ENCODE measurements at places on chromosomes 13 and 19. TPM values are rescaled to one million over a fixed set of nuclear protein-coding genes. Genes with fewer than 3 reads are reported as not detected.

Gene CAPNS1
- total RNA-seq: 351 TPM

Gene IL4I1
- total RNA-seq: 40.4 TPM

Gene ZNF524
- 19.0 TPM for total RNA-seq

Gene IFNL1
- not detected for total RNA-seq

Gene CEACAM21
- total RNA-seq: 31.1 TPM

Gene COG3
- total RNA-seq: 20.1 TPM

Gene ZIC5
- not detected for total RNA-seq

Gene CCDC194
- total RNA-seq: 2.6 TPM

Gene SPATA13
- total RNA-seq: 43.6 TPM

Gene MATK
- total RNA-seq: 32.3 TPM

Data from activated CD4-positive, alpha-beta T cell treated with anti-CD3 and anti-CD28 coated beads, Interleukin-2, amount 10 ng/mL, durations not matched to agents 24 days and 14 days (primary cell).